Body of pancreas (tissue), 4 donors: ENCODE measurements at places on chromosomes 7 and 10. TPM values are rescaled to one million over a fixed set of nuclear protein-coding genes. Genes with fewer than 3 reads are reported as not detected.

GRCh38 chr10:86666538-86666937 is 1.8 kb upstream of the LDB3 start:
- no peak overlapping the region for H3K27ac ChIP-seq
- no peak for DNase-seq
- peaks cover 18% of the 10 kb centered on the region for H3K4me1 ChIP-seq
- no peak overlapping the region for H3K4me3 ChIP-seq

GRCh38 chr7:38318803-38319416 is 45.5 kb upstream of the TARP start:
- DNase-seq = peak; percentile 44
- no peak overlapping the region for H3K27ac ChIP-seq
- H3K4me1 ChIP-seq = no peaks in the 10 kb centered on the region
- no peaks in the 10 kb centered on the region for H3K36me3 ChIP-seq
- no peak overlapping the region for H3K4me3 ChIP-seq

DNA sequence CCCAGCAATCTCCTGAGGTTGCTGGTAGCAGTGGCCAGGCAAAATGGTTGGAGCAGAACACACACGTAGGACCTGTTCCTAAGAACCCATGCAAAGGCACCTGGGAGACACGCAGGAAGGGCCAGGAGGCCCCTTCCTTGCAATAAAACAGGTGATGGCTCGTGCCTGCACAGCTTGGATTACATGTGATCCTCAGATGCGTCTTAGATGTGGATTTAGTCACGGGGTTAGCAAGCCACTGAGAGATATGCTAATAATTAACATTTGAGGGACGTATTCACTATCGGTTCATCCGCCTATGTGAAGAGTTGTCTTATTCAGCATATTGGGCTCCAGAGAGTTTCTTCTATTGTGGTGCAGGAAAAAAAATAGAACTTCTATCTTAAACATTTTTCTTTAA is 4.6 kb upstream of the RHEB start:
- no peak overlapping the region for H3K27ac ChIP-seq
- no peak for DNase-seq
- peaks cover 18% of the 10 kb centered on the region for H3K4me1 ChIP-seq

GRCh38 chr10:92990615-92991014 is 70.0 kb upstream of the CYP26C1 start:
- no peak overlapping the region for H3K4me3 ChIP-seq
- H3K27me3 ChIP-seq = no peaks in the 10 kb centered on the region
- H3K4me1 ChIP-seq = no peaks in the 10 kb centered on the region
- DNase-seq = no peak
- H3K27ac ChIP-seq = no peak overlapping the region

DNA sequence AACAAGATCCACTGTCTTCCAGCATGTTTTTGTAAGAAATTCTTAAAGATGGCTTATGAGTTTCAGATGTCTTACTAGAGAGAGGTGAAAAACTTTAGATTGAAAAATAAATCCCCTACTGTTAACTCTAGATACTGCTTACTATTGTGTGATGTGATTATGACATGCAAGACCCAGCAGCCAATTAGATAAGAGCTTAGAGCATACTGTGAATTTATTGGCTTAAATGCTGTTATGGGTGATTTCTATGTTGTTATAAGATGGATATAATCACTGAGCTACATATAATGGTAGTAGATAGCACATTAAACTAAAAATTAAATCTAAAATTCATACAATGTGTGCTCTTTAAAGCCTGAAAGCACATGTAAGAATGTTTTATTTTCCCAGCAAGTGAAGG is at the start of gene RNF133:
Gene RNF133 (minus strand): TSS at position 101 of the 400 bp plus-strand sequence. CDS start 199 bp downstream, outside the sequence.
- peaks cover 15% of the 10 kb centered on the region for H3K4me1 ChIP-seq
- no peaks in the 10 kb centered on the region for H3K36me3 ChIP-seq
- H3K4me3 ChIP-seq = no peak within 1 kb of the TSS
- H3K27ac ChIP-seq = no peak within 1 kb of the TSS

DNA sequence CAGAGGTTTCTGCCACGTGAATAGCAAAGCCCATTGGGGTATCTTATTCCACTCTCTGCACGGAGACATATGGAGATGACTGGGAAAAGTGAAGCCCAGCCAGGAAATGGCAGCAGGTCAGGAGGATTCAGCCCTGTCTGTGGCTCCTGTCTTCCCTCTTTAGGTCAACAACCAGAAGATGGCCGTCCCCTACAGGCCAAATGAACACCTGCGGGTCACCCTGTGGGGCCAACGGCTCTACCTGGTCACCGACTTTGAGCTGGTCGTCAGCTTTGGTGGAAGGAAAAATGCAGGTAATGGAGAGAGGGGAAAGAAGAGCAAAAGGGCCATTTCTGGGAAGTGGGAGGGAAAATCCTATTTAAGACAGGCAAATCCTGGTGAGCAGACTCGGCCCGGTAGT is 38.3 kb downstream of the EPHB4 start:
- peaks cover 14% of the 10 kb centered on the region for H3K4me1 ChIP-seq
- no peak overlapping the region for H3K27ac ChIP-seq
- no peaks in the 10 kb centered on the region for H3K36me3 ChIP-seq
- no peak overlapping the region for H3K4me3 ChIP-seq
- DNase-seq = no peak

DNA sequence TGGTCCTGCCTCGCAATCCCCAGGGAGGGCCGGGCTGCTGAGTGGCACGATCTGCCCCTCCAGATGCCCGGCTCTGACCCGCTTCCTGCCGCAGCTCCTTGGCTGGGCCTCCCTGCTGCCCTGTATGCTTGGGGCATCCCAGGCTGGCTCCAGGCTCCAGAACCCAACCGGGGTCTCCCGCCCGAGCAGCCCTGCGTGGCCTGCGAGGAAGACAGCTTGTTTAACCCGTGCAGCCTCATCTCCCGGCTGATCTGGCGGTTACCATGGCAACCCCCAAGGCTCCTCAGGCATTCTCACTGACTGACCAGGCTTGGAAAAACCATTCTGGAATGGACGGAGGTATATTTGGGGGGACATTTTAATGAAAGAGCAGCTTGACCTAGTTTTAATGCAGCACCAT is 232.4 kb upstream of the MYO3A start:
- no peak overlapping the region for H3K4me3 ChIP-seq
- DNase-seq = no peak
- no peaks in the 10 kb centered on the region for H3K36me3 ChIP-seq
- H3K27me3 ChIP-seq = no peaks in the 10 kb centered on the region

GRCh38 chr10:99964791-99965190 is 45.0 kb downstream of the DNMBP start:
- no peaks in the 10 kb centered on the region for H3K27me3 ChIP-seq
- no peak overlapping the region for H3K27ac ChIP-seq
- no peak for DNase-seq
- no peaks in the 10 kb centered on the region for H3K4me1 ChIP-seq
- H3K36me3 ChIP-seq = no peaks in the 10 kb centered on the region
- no peak overlapping the region for H3K4me3 ChIP-seq

The WDR86 gene
- total RNA-seq = 3.9 TPM

The GATA3 gene
- total RNA-seq = 0.66 TPM

The SMO gene
- 12.2 TPM for total RNA-seq

The GNGT1 gene
- not detected for total RNA-seq

The CRPPA gene
- total RNA-seq = 1.0 TPM
